ENCODE measurements at places on chromosomes 3 and 15. TPM values are rescaled to one million over a fixed set of nuclear protein-coding genes. Genes with fewer than 3 reads are reported as not detected.
A peak's percentile ranks its signal among the peaks of the same experiment; 100 is the strongest.

GRCh38 chr3:13881536-13882410, 1.9 kb upstream of the WNT7A start:
- no peak overlapping the region for H3K27ac ChIP-seq
- H3K36me3 ChIP-seq, result no peaks in the 10 kb centered on the region
- H3K4me1 ChIP-seq, result peaks cover 4% of the 10 kb centered on the region
- H3K27me3 ChIP-seq, result peaks cover 59% of the 10 kb centered on the region
- no peak overlapping the region for H3K4me3 ChIP-seq
- peak; percentile 63 for DNase-seq

DNA sequence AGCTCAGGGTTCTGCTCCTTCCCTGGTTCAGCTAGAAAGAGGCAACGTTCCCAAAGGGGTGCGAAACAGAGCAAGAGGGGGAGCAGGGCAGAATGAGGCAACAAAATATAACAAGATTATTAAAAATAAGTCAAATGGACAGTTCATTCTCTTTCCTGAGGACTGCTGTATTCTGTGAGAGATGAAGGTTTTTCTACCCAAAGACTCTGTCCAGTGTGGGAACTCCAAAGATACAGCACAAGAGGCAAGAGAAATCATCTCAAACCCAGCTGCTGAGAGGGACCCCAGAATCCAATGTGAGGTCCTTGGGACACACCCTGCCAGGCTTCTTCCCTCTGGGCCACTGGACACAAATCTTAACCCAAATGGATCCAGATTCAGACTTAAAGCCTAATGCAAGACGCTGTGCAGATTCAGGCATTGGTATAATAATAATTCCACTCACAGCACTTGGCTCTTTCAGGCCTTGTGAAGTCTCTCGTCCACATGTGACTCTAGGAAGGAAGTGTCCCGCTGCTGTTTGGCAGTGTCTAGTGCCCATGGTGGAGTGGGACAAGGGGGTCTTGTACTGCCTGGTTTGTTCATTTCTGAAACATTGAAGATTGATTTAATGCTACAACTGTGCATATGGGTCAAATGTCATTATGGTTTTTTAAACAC, 14.5 kb upstream of the ARHGAP31 start:
- no peak overlapping the region for H3K4me3 ChIP-seq
- peaks cover 4% of the 10 kb centered on the region for H3K36me3 ChIP-seq
- no peak for DNase-seq
- no peak overlapping the region for H3K27ac ChIP-seq

GRCh38 chr3:175186511-175186910, 327.4 kb downstream of the NAALADL2 start:
- H3K4me3 ChIP-seq, result no peak overlapping the region
- DNase-seq, result no peak
- peaks cover 5% of the 10 kb centered on the region for H3K4me1 ChIP-seq
- H3K27me3 ChIP-seq, result no peaks in the 10 kb centered on the region
- no peaks in the 10 kb centered on the region for H3K36me3 ChIP-seq
- H3K27ac ChIP-seq, result no peak overlapping the region

The CCR9 gene
- total RNA-seq, result not detected

The PLA2G4F gene
- not detected for total RNA-seq

The CFAP92 gene
- not detected for total RNA-seq

GRCh38 chr3:17143893-17144664, 259.3 kb downstream of the PLCL2 start:
- H3K4me3 ChIP-seq, result no peak overlapping the region
- no peak for DNase-seq
- no peak overlapping the region for H3K27ac ChIP-seq
- H3K27me3 ChIP-seq, result no peaks in the 10 kb centered on the region
- no peaks in the 10 kb centered on the region for H3K36me3 ChIP-seq

- H3K4me1 ChIP-seq, result peaks cover 18% of the 10 kb centered on the region
- H3K36me3 ChIP-seq, result no peaks in the 10 kb centered on the region
- H3K4me3 ChIP-seq, result no peak overlapping the region
- DNase-seq, result no peak
- H3K27me3 ChIP-seq, result peaks cover 17% of the 10 kb centered on the region
Measured at GRCh38 chr3:12401208-12401607, 83.1 kb upstream of the TSEN2 start.

Measured in osteocyte (in vitro differentiated cells).